ENCODE measurements at places on chromosomes 5 and 9.

- DNase-seq: no peak
Measured at GRCh38 chr5:20649966-20650365, 662.0 kb upstream of the CDH18 start.

- peak; percentile 3 for DNase-seq
Measured at GRCh38 chr5:172846677-172847076, 12.6 kb downstream of the ERGIC1 start.

- no peak for DNase-seq
Measured at GRCh38 chr5:127446626-127447025, 70.8 kb upstream of the PRRC1 start.

DNA sequence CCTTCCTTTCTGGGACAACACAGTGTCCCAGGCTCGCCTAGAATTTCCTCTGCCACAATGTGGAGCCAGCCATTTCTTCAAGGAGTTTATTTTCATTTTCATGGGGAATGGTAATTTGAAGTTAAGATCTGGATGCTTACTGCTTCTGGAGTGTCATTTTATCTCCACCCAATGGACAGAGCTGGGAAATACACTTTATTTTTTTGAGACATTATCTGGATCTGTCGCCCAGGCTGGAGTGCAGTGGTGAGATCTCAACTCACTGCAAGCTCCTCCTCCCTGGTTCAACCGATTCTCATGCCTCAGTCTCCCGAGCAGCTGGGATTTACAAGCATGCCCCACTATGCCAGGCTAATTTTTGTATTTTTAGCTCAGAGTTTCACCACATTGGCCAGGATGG, 12.7 kb upstream of the THG1L start:
- no peak for DNase-seq

GRCh38 chr9:136947955-136948510, 3.0 kb downstream of the C8G start:
- no peak for DNase-seq

DNA sequence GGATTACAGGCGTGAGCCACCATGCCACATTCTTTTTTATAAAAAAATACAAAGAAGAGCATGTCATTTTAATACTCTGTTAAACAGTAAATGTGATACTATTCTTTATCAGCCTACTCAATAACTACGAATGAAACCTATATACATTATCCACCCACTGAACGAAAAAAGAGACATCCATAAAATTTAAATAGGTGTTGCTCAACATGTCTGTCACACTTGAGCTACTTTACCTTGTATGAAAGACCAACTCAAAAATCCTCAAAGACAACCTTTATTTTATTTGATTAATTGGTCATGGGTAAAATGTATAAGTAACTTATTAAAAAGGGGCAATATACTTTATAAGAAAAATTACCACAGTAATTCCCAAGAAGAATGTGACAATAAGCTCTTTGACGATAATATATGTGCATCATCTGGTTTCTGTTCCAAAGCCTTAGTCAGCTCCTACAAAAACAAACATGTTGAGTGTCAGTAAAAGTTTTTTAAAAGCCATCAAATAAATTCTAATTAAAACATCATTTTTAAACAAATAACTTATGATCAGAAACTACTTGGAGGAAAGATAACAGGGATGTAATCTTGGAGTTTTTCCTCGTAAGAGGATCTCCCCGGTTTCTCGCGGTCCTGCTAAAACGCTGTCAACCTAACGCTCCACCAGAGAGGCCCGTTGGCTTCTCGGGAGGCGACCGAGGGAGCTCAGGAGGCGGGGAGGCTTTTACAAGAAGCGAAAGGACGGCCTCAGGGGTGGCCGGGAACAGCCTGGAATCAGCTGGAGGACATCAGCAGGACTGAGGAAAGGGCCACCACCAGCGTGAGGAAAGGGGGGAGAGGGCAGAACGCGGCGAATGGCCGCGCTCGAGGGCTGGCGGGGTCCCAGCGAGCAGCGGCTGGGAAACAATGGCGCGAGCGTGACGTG, 13.5 kb upstream of the ANKRD18B start:
- DNase-seq: peak; percentile 87

DNA sequence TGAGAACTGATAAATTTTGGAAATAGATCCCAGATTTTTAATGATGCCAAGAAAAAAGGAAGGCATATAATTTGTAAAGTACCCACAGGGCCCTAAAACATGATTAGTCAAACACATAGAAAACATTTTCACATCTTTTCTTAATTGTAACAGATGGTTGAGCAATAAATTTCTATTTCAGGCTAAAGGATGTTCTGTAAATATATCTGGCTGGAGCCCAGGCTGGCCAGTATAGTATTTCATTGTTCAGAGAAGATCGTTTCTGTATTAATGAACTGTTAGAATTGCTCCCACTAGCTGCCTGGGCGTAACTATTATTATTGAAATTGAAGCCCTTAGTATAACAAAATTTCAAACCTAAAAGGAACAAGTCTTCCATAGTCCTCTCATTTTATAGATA, 105.3 kb upstream of the SMC2 start:
- DNase-seq: no peak

DNA sequence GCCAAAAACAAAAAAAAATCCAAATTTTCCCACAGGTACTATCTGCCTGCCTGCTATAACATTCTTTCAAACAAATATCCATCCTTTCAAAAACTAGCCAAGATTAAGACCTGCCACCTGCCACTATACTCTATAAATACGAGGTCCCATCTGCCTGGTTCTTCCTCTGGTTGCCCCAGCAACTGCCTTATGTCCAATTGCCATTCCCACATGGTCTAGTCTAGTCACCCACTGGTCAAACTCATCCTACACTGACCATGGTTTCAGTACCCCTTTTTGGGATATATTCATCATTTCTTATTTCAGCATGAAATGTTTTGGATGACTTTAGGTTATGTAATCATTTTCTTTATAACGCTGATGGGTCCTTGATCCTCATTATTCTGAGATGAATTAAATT, 95.1 kb upstream of the CCNG1 start:
- no peak for DNase-seq

GRCh38 chr9:110977259-110977709, 61.0 kb downstream of the LPAR1 start:
- no peak for DNase-seq

DNA sequence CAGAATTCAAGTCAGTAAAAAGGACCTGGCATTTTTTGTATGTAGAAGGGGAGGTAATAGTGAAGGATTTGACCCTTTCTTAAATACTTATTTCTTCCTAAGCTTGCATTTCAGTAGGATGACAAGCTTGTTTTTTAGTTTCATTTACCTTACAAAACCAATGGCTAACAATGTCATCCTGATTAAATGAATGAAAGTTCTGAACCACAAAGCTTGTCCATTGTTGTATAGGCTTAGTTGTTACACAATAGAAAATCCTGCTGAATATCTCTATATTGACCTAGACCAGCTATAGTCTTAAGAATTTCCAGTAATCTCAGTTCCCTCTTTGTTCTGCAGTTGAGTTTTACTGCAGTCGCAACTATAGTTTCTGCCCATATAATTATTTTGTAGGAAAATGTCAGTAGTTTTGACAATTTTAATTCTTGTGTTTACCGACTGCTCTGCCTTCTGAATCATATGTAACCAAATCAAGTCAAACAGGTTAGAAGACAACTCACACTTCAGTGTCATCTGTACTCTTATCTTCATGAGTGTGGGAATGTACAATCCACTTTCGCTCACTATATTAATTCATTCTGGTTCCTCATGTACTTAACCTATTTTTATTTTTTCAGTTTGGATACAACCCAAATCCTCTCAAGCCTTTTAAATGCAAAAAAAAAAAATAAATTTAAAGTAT, 195.7 kb downstream of the CD180 start:
- DNase-seq: no peak

DNA sequence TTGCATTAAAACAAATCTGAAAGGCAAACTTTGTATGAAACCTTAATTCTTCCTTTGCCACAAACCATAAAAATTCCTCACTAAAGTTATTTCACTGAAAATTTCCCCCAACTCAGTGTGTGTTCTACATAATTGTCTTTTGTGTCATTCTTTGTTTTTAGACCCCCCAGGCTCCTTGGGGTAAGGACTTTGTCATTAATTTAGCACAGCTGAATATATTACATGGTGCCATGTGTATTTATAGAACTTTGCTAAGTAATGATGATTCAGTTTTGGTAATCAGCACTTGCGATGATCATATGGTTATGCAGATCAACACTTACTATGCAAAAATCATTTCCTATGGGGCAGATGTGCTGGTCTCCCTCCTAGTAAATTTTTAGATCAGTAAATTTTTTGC, 712.1 kb upstream of the MEF2C start:
- no peak for DNase-seq

DNA sequence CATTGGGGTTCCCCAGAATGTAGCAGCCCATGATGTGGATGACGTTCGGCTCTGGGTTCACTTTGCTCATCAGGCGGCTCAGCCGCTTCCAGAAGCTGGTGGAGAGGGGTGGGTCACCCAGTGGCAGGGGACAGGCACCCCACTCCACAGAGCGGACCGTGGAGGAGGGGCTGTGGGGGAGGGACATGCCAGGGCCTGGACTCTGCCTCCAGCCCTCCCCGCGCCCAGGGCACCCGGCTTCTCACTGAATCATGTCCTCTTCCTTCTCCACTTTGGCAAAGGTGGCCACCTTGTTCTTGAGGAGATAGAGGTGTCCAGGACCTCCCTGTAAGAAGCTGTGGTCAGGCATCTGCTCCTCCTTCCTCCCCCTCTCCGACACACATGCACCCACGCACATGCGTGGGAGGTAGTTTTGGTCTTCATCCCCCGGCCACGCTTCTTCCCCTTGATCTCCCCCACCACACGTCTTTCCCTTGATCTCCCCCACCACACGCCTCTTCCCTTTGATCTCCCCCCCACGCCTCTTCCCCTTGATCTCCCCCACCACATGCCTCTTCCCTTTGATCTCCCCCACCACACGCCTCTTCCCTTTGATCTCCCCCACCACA, 8.9 kb upstream of the ENTPD8 start:
- DNase-seq: peak; percentile 16

All from right hindlimb (tissue), 1 donor.